Pulmonary artery endothelial cell (primary cell): ENCODE measurements at places on chromosomes 5 and 9. TPM values are rescaled to one million over a fixed set of nuclear protein-coding genes. Genes with fewer than 3 reads are reported as not detected.
A peak's percentile ranks its signal among the peaks of the same experiment; 100 is the strongest.

- peak; percentile 54 for DNase-seq
Observed at GRCh38 chr5:132414634-132415378, 45.3 kb downstream of the SLC22A5 start.

Gene BARHL1
- total RNA-seq = not detected in 2 replicates

Gene KDM4C
- 15.8 and 18.5 TPM in 2 replicates for total RNA-seq

- DNase-seq = no peak
Observed at GRCh38 chr5:4252385-4252784, 656.8 kb downstream of the IRX1 start.

Gene PCDHA5
- total RNA-seq = 0.04 and 0.07 TPM in 2 replicates
